ENCODE measurements at places on chromosomes 16 and 17.

- no peak for DNase-seq
Measured at GRCh38 chr16:54526916-54527315, 240.3 kb upstream of the IRX3 start.

- DNase-seq, result no peak
Measured at GRCh38 chr17:28862561-28862960, 7.7 kb downstream of the ERAL1 start.

DNA sequence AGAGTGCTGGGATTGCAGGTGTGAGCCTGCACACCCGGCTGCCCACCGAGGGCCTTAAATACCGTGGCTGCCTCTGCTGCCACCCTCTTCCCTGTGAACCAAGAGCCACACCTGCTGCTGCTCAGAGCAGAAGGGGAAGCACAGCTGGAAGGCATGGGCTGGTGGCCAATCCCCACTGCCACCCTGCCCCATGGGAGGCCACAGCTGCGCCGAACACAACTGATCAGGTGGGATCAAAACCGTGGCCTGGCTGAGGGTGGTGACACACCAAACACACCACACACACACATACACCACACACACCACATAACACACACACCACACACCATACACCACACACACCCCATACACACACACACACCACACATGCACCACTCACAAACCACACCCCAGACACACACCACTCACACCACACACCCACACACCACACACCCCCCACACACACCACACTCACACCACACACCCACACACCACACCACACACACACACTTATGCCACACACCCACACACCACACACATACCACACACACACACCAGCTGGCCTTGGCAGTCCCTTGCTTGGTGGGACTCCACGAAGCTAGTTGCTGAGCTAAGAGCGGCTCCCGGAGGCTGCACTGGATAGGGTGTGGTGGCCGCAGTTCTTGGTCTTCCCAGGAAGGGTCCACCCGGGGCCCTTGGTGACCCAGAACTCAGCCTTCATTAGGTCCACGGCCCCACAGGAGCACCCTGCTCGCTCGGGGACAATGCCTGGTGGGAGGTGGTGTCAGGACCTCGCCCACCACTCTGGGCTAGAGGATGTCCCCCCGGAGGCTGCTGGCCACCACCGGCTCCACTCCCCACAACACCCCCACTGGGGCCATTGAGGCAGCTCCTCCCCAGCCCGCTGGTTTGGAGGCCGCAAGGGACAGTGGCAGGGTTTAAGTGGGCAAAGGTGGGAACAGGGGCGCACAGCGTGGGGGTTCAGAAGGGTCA lies 14.9 kb downstream of the CEP131 start:
- no peak for DNase-seq

- no peak for DNase-seq
Measured at GRCh38 chr17:82376042-82376730, 4.6 kb downstream of the UTS2R start.

GRCh38 chr16:70393662-70394061 lies 45.2 kb downstream of the ST3GAL2 start:
- DNase-seq, result no peak

DNA sequence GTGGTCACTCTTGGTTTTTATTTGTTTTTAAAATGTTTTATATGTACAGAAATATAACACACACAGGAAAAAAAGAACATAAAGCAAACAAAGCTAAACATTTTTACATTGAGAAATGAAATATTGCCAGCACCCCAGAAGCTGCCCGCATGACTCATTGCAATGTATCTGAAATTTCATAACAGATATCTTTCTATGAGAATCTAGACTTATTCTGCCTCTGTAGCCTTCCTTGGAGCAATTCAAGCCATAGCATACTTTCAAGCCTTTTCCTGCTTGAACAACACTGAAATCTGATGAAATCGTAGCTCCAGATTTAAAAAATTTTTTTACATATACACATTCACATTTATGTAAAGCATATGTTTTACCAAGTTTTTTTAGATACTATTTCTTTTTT lies 86.9 kb downstream of the RBBP6 start:
- DNase-seq, result no peak

- no peak for DNase-seq
Measured at GRCh38 chr17:75694536-75694935, 26.7 kb upstream of the ITGB4 start.

DNA sequence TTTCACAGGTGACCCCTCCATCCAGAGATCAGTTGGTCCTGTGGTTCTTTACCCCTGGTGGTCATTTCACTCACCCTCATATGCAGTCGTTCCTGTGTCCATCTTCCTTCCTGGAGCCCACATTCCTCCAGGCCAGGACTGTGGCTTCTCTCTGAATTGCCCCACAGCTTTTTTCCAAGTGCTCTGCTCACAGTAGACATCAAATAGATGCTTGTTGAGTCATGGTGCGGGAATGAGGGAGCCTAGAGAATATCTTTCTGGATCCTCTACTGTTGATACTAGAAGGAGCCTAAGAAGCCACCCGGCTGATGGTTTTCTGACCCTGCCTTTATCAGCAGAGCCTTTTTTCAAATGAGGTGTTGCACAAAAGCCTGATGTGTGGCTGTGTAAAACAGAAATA lies 10.4 kb downstream of the USB1 start:
- DNase-seq, result no peak

DNA sequence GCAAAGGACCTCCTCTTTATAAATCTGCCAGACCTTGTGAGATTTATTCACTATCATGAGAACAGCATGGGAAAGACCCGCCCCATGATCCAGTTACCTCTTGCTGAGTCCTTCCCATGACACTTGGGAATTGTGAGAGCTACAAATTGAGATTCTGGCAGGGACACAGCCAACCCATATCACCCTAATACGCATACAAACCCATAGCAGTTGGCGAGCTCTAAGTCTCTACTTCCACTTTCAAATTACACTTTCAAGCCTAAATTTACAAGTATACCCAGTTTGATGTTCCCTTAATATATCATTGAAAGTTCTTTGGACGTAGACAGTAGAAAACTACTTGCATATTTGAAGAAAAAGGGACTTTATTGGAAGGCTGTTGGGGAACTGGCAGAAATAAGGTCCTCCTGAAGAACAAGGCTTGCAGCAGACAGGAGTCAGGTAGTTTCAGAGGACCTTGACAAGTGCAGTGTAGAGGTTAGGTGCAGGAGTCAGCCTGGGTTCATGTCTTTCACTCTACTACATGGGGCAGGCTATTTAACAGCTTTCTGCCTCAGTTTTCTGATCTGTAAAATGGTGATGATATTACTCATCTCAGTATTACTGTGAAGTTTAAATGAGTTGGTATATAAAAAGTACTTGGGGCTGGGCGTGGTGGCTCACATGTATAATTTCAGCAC lies 107.9 kb upstream of the EEF2KMT start:
- no peak for DNase-seq

DNA sequence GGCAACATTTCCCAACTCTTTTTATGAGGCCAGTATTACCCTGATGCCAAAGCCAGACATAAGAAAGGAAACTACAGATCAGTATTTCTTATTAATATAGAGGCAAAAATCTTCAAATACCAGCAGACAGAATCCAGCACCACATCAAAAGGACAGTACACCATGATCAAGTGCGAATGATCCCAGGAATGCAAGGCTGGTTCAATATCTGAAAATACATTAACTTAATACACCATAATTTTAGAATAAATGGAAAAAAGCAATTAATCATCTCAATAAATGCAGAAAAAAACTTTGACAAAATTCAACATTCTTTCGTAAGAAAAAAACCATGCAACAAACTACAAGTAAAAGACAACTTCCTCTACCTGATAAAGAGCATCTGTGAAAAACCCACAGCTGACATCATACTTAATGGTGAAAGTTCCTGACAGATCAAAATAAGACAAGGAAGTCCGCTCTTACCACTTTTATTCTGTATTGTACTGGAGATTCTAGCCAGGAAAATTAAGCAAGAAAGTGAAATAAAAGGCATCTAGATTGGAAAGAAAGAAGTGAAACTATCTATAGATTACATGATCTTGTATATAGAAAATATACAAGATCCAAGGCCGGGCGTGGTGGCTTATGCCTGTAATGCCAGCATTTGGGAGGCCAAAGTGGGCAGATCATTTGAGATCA lies 26.4 kb upstream of the MAPK3 start:
- no peak for DNase-seq

DNA sequence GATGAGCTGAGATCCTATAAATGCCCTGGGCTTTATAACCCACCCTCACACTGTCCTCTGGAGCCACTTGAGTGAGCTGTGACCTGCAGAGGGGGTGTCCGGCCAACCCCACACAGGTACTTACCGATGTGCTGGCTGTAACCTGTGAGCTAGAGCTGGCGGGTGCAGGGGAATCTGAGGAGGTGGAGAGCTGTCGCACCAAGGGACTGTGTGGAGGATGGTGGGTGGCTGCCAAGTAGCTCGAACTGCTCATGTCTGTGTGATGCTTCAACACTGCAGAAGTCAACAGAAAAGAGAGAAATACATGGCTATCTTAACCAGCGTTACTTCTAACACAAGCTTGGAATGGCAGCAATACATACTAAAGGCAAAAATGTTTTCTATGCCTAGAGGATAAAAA lies 39.4 kb downstream of the STH start:
- no peak for DNase-seq

DNA sequence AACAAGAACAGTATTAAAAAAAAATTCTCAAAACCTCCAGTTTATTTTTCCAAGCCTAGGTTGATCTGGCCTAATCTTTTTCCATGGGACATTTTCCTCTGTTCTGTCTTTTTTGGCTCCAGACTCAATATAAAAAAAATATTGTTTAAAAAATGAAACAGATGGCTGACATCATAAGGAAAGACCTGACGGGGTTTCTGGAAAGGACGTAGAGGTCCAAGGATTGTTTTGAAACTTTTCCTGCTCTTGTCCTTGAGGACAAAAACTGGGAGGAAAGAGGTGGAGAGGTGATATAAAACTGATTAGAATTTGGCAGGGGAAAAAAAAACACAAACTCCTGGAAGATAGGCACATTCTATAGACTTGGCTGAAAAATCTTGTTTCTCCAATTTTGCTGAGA lies 211.4 kb upstream of the CDH11 start:
- DNase-seq, result no peak

- DNase-seq, result no peak
Measured at GRCh38 chr16:24668481-24669061, 60.9 kb upstream of the TNRC6A start.

- DNase-seq, result no peak
Measured at GRCh38 chr16:69712277-69712676, 14.1 kb downstream of the NQO1 start.

DNA sequence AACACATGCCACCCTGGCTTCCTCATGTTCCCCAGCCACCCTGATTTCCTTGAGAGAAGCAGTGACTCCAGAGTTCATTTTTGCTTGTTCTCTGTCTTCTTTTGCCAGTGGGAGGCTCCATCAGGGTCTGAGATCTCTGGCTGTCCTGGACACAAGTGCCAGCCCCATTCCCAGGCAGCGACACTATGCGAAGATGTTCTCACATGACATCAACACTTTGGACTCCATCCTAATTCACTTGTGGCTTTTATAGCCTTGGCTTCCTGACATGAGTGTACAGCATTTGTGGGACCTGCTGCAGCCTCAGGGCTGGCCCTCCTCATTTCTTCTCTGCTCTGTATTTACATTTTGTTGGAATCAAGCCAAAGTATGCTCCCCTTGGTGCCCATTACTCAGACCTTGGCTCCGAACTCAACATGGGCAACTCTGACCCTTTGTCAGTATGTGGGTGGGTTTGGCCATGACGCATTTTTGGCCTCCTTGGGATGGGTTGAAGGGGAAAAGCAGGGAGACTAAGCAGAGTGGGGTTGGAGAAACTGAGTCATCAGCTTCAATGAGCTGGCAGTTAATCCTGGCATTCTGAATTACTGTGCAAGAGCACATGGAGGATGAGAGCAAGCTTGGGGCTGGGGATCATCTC lies 119.0 kb upstream of the EEF2KMT start:
- no peak for DNase-seq

DNA sequence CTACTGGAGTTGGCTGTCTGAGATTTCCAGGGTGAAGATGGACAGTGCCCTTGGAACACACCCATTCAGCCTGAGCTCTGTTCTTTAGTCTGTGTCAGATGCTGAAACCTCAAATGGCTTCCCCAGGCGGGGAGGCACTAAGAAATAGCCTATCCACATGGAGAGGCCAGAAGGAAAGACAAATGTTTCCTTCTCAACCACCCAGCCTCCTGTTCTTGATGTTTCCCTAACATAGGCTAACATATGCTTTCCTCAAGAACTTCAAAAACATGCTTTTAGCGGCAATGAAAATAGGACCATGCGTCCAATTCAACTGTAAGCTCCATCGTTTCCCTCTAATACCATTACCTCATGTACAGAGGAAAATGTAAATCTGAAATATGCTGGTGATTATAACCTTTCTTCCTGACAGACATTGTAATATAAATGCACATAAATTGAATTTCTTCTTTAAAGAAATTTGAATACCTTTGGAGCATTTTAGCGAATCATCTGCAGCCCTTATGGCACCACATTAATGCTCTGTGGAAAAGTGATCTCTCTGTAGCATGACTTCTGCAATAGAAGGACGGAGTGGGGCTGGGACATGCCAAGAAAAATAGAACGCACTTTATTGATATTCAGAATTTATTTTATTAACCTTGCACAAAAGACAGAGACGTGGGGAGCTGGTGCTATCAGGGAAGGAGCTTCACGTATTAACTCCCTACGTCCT lies 60.1 kb downstream of the IRX3 start:
- no peak for DNase-seq

DNA sequence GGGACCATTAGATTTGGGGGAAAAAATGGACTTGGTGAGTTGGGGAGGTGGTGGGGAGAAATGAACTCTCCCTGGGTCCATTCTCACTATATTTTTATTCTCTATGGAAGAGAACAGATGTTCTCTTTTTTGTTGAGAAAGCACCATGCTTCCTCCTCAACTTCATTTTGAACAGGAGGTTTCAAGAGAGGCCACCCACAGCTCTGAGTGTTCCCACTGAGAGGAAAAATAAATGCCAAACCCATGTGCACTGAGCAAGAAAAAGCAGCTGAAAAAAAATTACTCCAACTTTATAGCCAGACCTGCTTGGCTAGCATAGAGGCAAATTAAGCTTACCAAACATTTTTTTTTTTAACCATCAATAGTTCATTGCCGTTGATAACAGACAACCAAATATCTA lies 883.6 kb downstream of the KCNJ2 start:
- no peak for DNase-seq

- no peak for DNase-seq
Measured at GRCh38 chr17:21034340-21035235, 8.2 kb downstream of the USP22 start.

DNA sequence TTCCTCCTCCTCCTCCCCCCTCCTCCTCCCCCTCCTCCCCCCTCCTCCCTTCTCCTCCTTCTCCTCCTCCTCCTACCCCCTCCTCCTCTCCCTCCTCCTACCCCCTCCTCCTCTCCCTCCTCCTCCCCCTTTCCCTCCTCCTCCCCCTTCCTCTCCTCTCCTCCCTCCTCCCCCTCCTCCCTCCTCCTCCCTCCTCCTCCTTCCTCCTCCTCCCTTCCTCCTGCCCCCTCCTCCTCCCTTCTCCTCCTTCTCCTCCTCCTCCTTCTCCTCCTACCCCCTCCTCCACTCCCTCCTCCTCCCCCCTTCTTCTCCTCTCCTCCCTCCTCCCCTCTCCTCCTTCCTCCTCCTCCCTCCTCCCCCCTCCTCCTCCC lies 6.6 kb upstream of the PDP2 start:
- no peak for DNase-seq

GRCh38 chr16:57689762-57690558 lies 4.6 kb upstream of the DRC7 start:
- no peak for DNase-seq

- DNase-seq, result no peak
Measured at GRCh38 chr17:44645341-44645740, 10.9 kb upstream of the MEIOC start.

GRCh38 chr16:26019381-26020242 lies 327.9 kb downstream of the HS3ST4 start:
- no peak for DNase-seq

- DNase-seq, result no peak
Measured at GRCh38 chr16:67723151-67723910, 4.2 kb upstream of the GFOD2 start.

Measured in T-helper 22 cell (primary cell).